GDM1 (cell line): ENCODE measurements at places on chromosomes 2 and 18.

GRCh38 chr2:200356857-200357384 is 50.4 kb downstream of the SPATS2L start:
- DNase-seq: no peak

- DNase-seq: no peak
These were observed 6.7 kb upstream of the CHCHD5 start for GRCh38 chr2:112577756-112578155.

DNA sequence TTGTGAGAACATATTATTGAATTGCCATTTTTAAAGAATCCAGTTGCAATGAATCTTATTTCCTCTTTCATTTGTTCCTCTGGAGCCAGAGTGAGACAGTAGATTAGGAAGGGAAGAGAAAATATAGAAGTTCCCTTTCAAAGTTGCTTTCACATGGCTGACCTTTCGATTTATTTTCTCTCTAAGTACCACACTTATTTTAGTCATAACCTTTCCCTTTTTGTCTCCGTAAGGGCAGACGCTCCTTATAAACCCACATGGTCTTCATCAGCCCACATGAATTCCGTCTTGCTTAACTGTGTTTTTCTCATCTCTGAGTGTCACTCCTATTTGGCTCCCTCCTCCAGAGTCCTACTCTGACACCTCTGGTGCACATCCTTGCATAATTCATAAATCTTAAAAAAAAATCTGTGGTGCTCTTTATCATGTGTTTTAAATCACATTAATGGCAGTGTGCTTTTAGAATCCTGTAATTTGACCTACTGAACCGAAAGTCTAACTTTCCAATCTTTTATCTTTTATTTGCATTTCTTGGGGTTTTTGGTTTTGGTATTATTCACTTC is 38.5 kb upstream of the ZNF396 start:
- DNase-seq: peak; percentile 13

GRCh38 chr2:47302308-47302707 is 100.6 kb upstream of the MSH2 start:
- no peak for DNase-seq

GRCh38 chr2:164257742-164258141 is 363.5 kb downstream of the GRB14 start:
- DNase-seq: no peak

DNA sequence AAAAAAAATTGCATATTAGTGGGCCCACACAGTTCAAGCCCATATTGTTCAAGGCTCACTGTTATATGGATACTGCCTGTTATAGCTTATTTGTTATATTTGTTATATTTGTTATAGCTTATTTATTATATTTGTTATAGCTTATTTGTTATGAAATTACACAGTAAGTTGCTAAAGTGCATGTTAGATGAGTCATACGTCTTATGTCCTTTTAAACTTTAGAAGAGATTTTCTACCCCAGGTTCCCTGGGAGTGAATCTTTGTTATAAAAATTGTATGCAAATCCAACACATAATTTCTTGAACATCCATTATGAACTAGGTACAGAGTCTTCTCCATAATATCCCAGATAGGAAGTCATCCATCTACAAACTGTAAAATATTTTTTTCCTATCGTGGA is 22.1 kb downstream of the HTR2B start:
- DNase-seq: no peak

DNA sequence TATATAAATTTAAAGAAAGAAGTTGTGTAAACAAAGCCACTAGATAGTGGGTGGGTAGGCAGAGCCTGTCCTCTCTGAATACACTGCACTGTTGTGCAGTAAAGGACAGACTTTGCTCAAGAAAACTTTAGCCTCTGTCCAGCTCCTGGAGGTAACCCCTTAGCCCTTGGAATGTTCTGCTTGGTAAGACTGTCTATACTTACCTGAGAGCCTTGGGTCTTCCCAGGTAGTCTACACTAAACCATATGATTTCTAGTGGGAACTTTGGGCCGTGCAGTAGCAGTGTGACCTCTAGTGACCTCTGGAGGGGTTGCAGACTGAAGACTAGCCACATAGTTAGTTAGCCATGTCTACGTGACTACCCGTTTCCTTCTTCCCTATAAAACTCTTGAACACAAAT is 678.3 kb upstream of the NRXN1 start:
- DNase-seq: no peak

GRCh38 chr2:69689466-69689865 is 45.9 kb upstream of the AAK1 start:
- no peak for DNase-seq

GRCh38 chr18:12839057-12839525 is 44.9 kb downstream of the PTPN2 start:
- DNase-seq: no peak

DNA sequence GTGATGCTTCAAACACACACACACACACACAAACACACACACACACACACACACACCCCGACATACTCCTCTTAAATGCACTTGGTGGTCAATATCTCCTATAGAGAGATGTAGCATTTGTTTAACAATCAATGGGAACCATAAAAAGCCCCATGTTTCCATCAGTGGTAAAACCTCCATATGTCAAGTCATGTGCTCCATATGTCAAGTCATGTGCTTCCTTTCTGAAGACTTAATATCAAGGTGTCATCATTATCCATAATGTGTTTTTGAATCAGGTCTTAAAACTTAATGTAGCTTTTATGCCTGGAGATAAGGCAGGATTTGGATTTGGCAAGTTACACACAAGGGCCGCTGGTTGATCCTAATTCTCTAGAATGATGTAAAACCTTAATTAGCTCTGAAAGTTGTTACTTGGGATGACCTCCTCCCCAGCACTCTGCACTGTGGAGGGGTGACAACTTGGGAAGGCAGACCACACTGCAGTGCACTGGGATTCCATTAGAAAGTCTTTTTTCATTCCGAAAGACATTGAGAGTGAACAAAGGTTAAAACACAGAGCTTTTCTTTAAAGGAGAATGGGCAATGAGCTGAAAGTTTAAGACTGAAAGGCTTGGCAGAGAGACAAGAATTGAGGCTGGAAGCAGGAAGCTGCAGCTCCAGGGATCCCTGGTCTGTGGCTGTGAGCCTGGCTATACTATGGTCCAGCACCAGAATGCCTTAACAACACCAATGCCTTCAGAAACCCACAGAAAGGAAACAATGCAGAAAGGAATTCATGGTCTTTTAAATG is 26.4 kb downstream of the ALK start:
- DNase-seq: no peak

- DNase-seq: no peak
These were observed 867.9 kb upstream of the POU3F3 start for GRCh38 chr2:103986001-103986400.

- DNase-seq: no peak
These were observed 22.4 kb upstream of the CREG2 start for GRCh38 chr2:101409699-101410098.

GRCh38 chr2:37795938-37796337 is 124.5 kb upstream of the CDC42EP3 start:
- no peak for DNase-seq

DNA sequence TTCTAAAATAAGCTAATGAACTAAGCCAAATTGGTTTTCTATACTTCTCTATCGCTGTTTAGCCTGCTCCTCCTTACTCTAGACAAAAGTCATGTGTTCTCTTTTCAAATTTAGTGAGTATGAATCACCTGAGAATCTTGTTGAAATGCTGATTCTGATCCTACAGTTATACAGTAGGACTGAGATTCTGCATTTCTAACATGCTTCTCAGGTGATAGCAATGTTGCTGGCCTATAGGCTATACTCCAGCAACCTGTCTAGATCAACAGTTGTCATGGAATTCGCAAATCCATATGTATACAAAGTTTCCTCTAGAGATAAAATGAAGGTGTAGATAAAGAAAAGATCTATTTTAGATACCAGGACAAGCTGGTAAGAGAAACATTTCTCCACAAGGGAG is 62.9 kb downstream of the MEMO1 start:
- no peak for DNase-seq

- no peak for DNase-seq
These were observed 187.3 kb downstream of the SNTG2 start for GRCh38 chr2:1137913-1138391.

GRCh38 chr18:49486606-49486952 is 455 bp downstream of the C18orf32 start:
- DNase-seq: no peak

DNA sequence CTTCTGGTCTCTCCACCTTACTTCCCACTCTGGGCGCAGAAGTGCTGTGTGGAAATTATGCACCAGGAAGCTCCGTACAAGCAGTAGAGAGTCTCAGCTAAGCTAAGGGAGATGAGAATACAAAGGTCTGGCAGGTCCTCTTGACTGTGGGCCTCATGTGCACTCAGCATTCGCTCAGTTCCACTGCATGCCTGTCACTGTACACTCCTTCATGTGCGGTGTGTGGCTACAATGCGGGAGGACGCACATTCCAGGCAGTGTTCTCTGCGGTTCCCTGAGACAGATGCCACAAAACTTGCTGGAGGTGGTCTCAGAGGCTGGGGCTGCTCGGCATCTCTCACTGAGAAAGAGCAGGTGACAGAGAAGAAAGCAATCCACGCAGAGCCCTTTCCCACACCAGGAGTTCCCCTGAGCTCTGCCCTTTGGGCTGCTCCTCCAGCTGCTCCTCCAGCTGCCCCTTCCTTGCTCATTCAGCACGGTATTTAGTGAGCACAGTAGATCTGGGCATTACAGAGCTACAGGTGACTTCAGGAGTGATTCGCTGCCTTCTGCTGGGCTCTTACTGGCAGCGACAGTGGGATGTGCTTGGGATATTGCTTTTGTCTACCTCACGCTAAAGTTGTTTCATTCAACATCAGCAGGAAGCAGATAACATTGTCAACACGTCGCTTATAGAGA is 176.6 kb downstream of the SH3RF3 start:
- no peak for DNase-seq

- no peak for DNase-seq
These were observed 226.5 kb downstream of the PID1 start for GRCh38 chr2:229044581-229044980.

- no peak for DNase-seq
These were observed 212.4 kb downstream of the SLC4A10 start for GRCh38 chr2:161836664-161837063.

DNA sequence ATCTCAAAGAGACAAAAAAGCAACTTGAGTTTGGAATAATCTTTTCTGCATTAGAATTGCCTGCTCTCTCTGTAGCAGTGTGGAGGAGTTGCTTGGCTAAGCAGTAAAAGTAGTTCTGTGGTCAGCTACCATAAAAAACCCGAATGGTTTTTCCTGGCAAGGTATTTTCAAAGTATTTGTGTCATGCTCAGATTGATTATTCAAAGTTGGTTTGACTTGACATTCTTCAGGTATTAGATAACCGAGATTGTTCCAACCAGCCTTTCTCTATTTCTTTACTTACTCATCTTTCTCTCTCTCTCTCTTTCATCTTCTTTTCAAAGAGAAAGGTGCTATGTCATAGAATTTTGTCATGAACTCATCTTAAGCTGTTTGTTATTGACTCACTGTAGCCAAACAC is 404.9 kb downstream of the CPS1 start:
- no peak for DNase-seq

DNA sequence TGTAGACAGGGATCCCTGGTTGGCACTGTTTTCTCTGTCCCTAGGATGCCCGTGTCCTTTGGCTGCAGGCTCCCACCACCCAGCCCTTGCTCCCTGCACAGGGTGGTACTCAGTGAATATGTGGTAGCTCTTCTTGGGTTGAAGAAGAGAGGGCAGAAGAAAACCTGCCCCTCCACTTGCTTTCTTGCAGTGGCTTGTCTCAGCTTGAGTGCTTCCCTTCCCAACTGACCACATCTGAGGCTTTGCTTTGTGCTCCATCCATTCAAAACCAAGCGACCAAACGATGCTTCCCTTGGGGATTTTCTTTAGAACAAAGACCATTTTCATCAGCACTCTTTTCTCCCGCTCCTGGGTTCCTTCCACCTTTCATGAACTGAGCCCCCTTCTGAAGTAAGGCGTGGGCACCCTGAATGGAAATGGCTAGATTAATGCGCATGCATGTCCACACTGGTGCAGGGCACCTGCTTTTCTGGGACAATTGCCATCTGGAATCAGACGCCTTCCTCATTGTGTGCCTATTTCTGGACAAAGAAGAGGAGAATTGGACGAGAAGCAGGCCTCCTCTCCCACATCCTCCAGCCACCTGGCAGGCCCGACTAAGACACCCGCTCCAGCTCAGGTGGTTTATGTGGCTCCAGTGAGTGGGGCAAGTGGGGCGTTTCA is 59.1 kb downstream of the ARL4C start:
- DNase-seq: no peak

GRCh38 chr2:108909275-108909823 is 79.7 kb downstream of the EDAR start:
- no peak for DNase-seq

- DNase-seq: no peak
These were observed 548.0 kb upstream of the SALL3 start for GRCh38 chr18:78431606-78432005.

- no peak for DNase-seq
These were observed 539.6 kb downstream of the PID1 start for GRCh38 chr2:228731517-228731916.

- DNase-seq: no peak
These were observed 227.7 kb downstream of the GPD2 start for GRCh38 chr2:156663757-156664409.

DNA sequence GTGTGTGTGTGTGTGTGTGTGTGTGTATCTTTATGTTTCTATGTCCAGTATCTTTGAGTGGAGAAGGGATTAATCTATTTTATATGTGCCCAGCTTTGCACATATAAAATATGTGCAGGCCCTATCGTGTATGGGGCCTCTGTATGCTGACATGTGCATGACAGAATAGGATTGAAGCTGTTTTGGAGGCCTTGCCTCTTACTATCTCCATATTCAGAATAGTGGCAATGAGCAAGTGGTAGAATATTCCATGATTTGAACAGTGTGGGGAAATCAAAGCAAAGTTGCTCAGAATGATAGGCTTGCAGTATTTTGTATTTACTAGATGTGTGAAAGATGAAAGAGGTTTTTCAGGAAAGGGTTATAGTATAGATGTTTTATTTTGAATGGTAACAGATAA is 480.8 kb downstream of the XIRP2 start:
- no peak for DNase-seq

DNA sequence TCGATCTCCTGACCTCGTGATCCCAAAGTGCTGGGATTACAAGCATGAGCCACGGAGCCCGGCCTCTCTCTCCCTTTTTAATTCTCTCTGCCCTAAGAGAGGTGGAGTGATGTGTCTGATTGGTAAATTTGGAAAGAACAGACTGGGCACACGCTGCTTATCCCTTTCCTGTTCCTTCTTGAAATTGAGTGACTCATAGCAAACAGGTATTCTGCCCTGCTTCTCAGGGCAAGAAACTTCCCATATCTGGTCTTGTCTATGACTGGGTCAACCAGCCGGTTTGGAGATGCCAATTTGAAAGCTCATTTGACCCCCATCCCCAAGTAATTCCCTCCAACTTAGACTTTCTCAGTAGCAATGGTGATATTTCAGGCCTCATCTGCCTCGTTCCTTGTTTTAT is 15.0 kb downstream of the LYPD1 start:
- DNase-seq: no peak

DNA sequence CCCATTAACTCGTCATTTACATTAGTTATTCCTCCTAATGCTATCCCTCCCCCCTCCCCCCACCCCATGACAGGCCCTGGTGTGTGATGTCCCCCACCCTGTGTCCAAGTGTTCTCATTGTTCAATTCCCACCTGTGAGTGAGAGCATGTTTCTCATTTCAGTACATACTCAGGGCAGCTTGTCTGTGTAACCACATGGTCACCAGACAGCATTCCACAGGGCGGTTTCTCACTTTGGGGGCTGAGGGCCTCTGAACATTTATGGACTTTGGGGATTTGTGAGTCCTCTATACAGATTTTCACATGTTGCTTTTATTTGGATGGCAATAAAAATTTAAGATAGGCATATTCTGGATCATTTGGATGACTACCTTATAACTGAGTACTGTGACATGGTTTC is 84.0 kb downstream of the LYPD6B start:
- DNase-seq: no peak
